Activated T-cell treated with anti-CD3 and anti-CD28 coated beads for 1 hour (primary cell): ENCODE measurements at places on chromosomes 11 and 22.

GRCh38 chr11:17171916-17172315 is 35.9 kb downstream of the PIK3C2A start:
- no peak for DNase-seq

GRCh38 chr11:120106354-120107150 is 31.4 kb downstream of the TRIM29 start:
- DNase-seq: no peak

DNA sequence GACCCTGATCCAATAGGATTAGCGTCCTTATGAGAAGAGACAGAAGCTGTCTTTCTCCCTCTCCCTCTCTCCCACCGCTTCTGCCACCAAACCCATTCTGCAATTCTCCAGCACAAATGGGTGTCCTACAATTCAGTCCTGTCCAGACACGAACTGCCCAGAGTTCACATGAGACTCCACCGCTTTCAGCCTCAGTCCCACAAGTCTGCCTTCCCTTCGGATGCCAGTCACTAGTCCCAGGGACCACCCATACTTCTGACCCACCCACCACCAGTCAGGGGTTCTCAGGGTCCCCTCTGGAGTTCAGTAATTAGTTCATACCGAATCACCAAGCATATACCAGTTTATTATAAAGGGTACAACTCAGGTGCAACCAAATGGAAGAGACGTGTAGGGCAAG is 73.6 kb downstream of the TRIM29 start:
- no peak for DNase-seq

- no peak for DNase-seq
Measured at GRCh38 chr11:85947431-85948272, 92.5 kb downstream of the CCDC83 start.

GRCh38 chr11:72327606-72328005 is 83.6 kb upstream of the PHOX2A start:
- DNase-seq: no peak

- no peak for DNase-seq
Measured at GRCh38 chr22:24482998-24483397, 12.1 kb upstream of the UPB1 start.

DNA sequence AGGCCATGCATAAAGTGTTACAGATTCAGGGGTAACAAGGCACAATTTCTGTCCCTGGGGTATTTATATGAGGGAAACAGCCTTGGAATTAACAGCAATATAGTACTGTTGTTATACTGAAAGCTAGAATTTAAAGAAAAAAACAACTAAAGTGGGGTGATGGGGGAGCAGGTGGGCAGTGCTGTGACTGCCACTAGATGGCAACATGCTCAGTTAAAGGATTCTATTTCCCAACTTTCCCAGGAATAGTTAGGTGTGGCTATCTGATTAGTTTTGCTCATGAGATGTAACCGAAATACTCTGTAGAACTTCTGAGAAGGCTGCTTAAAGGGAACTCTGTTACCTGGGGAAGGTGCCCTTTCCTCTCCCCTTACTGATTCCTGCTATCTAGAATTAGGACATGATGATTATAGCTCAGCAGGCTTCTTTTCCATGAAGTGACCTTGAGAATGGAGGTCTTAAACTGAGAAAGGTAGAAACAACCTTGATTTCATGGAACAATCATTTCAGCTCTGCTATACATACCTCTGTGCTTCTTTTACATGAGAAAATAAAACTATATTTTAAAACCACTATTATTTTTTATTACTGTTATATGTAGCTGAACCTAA is 102.6 kb downstream of the RELT start:
- no peak for DNase-seq

GRCh38 chr11:65657426-65657825 is 5.3 kb downstream of the RELA start:
- no peak for DNase-seq

DNA sequence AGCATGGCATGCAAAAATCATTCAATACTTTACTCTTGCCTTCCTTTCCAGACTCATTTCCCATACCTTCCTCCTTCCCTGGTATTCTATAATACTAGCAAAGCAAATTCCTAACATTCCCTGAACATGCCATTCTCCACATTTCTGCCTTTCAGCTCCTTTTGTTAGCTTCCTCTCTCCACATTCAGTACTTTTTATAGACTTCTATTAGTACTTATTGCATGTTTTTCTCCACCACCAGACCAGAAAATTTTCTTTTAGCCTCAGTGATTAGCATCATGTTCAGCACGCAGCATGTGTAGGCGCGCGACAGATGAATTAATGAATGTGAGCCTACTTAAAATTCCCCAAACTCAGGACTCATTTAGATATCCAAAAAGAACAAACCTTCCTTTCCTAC is 935.3 kb downstream of the DLG2 start:
- DNase-seq: no peak

DNA sequence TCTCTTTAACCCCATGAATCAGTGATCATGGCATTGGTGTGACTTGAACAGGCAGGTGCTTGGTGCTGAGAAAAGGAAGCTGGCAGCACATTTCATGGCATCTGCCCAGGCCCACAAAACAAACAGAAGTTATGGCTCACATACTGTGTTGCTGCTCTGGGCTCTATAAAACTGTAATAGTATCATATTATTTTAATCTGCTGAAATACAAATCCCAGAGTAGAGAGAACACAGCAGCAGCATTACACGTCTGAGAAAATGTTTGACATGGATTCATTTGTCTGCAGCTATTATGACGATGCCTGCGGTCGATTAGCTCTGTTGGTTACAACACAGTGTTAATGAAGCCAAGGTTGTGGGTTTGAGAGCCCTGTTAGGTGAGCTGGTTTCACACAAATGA is 80.8 kb downstream of the ALX4 start:
- no peak for DNase-seq

- no peak for DNase-seq
Measured at GRCh38 chr22:49192180-49192856, 635.4 kb downstream of the BRD1 start.

DNA sequence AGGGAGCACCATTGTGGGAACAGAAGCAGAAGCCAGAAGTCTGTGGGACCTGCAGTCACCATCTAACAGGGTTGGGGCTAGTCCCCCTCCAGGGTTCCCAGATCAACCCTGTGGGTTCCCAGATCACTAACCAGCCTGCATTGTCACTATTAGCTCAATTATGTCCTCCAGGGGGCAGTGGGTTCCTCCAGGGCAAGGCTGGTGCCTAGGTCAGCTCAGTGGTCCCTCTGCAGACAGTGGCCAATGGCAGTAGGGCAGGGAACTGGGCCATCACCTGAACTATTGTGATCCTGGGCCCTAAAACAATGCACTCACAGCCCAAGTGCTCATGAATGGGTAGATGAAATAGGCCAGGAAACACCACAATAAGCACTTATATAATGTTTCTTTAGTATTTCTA is 18.8 kb upstream of the PRSS23 start:
- DNase-seq: no peak

DNA sequence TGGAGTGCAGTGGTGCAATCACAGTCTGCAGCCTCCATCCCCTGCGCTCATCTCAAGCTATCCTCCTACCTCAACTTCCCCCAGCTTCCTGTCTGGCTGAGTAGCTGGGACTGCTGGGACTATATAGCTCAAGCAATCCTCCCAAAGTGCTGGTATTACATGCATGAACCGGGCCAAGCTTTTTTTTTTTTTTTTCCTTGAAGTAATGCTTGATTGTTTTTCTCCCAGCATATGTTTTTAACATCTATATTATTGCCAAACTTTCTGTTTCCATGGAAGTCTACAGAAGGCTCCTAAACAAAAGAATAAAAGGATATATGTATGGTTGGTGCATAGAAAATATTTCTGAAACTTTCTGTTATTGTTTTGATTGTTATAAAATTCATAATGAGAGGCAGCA is 853.6 kb downstream of the KCNA4 start:
- no peak for DNase-seq

- no peak for DNase-seq
Measured at GRCh38 chr11:87604350-87604749, 566.6 kb downstream of the TMEM135 start.

- DNase-seq: peak; percentile 39
Measured at GRCh38 chr22:24153353-24153752, 27.9 kb upstream of the SUSD2 start.

DNA sequence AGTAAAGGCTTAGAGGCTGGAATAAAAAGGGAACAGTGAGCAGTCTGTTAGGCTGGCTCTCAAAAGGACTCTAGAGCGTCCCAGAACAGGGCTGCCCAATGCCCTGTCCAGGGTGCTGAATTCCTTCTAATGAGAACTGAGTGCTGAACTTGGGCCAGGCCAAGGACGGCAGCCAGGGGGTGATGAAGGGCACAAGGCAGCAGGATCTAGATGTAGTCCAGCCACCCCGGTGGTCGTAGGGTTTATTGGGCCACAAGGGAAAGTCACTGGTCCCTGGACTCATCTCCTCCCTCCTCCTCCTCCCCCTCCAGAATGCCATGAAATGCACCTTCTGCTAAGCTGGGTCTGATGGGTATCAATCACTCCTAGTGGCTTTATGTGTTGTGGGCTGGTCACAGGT is 19.2 kb downstream of the NPTXR start:
- peak; percentile 11 for DNase-seq

GRCh38 chr22:49514211-49514610 is 313.5 kb downstream of the BRD1 start:
- DNase-seq: no peak

DNA sequence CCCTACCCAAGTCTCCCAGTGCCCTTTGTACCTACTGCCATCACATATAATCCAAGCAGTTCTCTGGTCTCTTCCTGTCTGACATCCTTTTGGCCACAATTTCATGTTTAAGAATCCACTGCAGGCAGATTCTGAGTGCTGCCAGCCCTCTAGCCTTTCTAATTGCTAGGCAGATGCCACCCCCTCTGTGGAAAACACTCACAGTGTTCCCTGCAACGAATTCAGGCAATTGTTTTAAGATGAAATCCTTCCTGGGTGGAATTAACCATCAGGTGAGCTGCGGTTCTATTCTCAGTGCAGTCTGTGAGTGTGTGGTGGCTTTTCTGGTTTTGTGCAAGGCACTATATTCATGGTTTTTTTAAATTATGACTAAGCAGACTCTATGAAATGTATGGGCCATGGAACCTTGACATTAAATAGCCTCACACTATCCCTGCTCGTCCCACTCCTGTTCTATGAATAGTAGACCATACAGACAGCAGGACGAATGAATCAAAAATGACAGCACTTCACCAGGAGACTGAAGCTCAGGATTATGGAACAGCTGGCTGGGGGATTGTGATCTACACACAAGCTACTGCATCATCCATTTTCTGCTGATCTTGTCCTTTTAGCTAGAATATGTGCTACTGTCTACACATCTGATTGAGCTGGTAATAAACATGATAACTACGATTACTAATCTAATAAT is 29.8 kb upstream of the BMAL1 start:
- DNase-seq: no peak

DNA sequence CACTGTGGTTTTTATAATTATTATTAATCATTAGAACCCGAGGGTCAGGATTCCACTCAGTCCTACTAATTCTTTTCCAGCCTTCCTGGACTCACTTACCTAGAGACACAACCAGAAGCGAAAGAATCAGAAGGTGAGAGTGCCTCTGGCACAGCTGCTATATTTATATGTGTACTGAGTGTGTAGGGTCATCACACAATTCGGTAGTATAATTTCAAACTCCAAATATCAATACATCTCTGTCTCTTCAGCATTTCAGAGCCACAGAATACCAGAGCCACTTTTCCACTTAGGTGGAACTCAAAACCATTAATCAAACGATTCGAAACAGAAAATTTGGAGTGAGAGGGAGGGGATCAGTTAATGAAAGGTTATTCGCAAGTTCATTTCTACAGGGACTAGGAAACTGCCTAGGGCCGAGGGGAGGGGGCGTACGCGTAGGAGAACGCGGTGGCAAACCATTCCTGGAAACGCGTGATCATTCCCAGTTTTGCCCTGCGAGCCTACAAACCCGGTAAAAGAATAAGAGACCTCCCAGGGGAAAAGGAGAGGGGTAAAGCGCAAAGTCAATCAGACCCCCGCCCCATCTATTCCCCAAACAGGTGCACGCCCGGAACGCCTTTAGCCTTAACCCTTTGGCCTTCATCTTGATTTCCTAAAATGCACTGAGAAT is 5.4 kb downstream of the BSX start:
- DNase-seq: no peak

- no peak for DNase-seq
Measured at GRCh38 chr11:111409915-111410314, 30.8 kb upstream of the POU2AF1 start.

- no peak for DNase-seq
Measured at GRCh38 chr11:16813126-16813525, 74.7 kb downstream of the C11orf58 start.

DNA sequence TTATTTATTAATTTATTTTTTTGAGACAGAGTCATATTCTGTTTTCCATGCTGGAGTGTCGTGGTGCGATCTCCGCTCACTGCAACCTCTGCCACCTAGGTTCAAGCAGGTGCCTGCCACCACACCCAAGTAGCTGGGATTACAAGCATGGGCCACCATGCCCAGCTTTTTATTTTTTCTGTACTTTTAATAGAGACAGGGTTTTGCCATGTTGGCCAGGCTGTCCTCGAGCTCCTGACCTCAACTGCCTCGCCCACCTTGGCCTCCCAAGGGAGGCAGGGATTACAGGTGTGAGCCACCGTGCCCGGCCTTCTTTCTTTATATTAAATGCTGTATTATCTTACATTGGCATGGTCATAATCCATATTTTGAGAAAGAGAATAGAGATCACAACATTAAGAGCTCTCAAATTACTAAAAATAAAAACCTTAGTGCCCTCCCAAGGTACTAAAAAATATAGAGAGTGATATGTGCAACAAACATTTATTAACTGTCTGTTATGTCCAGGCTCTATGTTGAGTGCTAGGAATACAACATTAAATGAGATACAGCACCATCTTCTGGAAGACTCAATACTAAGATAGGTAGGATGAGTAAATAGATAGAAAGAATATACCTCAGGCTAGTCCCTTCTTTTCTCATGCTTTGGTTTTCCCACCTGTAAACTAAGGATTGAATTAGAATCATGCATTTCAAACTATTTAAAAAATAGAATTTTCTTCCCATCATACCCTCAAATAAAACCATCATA is 84.1 kb downstream of the BBOX1 start:
- DNase-seq: no peak

GRCh38 chr11:63804259-63804658 is 9.0 kb upstream of the SPINDOC start:
- DNase-seq: no peak

GRCh38 chr22:48993655-48994054 is 834.0 kb downstream of the BRD1 start:
- no peak for DNase-seq

DNA sequence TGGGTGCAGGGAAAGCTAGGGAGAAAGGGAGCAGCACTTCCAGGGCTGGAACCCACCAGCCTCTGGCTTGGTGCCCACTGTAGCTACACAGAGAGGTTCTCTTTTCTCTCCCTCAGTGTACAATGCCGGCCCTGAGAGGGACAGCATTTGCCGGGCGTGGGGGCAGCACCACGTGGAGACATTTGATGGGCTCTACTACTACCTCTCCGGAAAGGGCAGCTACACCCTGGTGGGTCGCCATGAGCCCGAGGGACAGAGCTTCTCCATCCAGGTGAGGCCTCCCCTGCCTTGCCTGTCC is 6.1 kb downstream of the OTOG start:
- DNase-seq: no peak
